Stimulated activated CD4-positive, alpha-beta T cell treated with anti-CD3 and anti-CD28 coated beads, Interleukin-15, amount 100 ng/mL, for 24 hours (primary cell): ENCODE measurements at places on chromosomes 12 and 14.

DNA sequence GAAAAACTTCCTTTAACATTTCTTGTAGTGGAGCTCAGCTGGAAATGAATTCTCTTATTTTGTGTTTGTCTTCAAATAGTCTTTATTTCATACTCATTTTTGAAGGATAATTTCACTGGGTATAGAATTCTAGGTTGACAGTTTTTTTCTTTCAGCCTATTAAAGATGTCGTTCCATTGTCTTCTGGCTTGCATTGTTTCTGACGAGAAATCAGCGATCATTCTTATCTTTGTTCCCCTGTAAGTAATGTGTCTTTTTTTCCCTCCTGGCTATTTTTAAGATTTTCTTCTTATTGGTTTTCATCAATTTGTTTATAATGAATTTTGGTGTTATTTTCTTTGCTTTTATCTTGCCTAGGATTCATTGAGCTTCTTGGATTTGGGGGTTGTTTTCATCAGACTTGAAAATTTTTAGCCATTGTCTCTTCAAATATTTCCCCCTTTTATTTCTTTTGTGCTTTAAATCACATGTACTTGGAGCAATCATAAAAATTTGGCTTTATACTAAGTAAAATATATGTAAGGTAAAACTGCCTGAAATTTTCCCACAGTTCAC, 89.4 kb downstream of the UNC79 start:
- no peak for DNase-seq

- peak; percentile 53 for DNase-seq
Observed at GRCh38 chr14:89000007-89000942, 175.8 kb downstream of the TTC8 start.

DNA sequence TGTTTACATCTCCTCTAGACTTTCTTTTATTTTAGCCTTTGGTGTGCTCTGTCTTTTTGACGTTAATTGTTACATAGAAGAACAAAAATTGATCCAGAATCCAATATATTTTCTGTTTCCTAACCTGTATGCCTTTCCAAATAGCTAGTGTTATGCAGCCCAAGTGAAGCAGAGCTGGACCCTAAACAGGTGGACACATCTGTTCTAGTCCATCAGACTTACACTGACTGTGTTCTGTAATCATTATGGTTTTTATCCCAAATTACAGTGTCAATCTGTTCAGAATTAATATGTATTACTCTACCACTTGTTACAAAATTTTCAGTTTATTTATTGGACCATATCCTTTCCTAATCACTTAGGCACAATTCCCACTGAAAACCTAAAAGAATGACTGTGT, 176.8 kb upstream of the FOXG1 start:
- no peak for DNase-seq

- DNase-seq = peak; percentile 30
Observed at GRCh38 chr14:101072945-101073597, 169.5 kb upstream of the RTL1 start.

- no peak for DNase-seq
Observed at GRCh38 chr14:35877276-35877675, 51.1 kb downstream of the BRMS1L start.

DNA sequence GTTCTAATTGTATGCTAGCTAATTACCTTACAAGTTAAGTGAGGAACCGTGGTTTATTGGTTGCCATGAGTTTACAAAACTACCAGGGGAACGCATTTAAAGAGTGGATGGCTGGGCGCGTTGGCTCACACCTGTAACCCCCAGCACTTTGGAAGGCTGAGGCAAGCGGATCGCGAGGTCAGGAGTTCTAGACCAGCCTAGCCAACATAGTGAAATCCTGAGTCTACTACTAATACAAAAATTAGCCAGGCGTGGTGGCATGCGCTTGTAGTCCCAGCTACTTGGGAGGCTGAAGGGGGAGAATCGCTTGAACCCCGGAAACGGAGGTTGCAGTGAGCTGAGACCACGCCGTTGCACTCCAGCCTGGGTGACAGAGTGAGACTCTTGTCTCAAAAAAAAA, 2.2 kb downstream of the EIF5 start:
- DNase-seq = no peak

GRCh38 chr12:114404083-114404925, 1.6 kb downstream of the TBX5 start:
- DNase-seq = no peak

- no peak for DNase-seq
Observed at GRCh38 chr12:130462558-130463274, 125.0 kb downstream of the PIWIL1 start.

GRCh38 chr14:53613404-53614253, 343.0 kb downstream of the BMP4 start:
- no peak for DNase-seq

DNA sequence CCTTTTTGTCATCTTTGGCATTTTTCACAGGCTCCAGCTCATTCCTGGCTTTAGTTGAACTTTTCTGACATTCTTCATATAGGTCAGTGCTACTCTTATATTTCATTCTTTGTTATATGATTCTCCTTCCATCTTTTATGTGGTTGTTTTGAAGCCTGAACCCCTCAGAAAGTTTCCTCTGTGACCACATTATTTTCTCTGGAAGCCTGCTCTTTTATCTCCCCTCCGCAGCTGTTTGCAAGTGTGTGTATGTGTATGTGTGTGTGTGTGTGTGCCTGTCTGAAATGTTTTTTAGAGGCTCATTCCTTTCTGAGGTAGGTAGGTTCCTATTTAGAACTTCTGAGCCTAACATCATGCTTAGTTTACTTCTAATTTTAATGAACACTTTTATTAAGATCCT, 47.6 kb downstream of the ANO4 start:
- no peak for DNase-seq

GRCh38 chr12:11584221-11584855, 65.1 kb upstream of the ETV6 start:
- no peak for DNase-seq

GRCh38 chr14:103868242-103868897, 21.0 kb upstream of the PPP1R13B start:
- no peak for DNase-seq

- DNase-seq = peak; percentile 15
Observed at GRCh38 chr12:107761502-107761904, 566 bp upstream of the PRDM4 start.

DNA sequence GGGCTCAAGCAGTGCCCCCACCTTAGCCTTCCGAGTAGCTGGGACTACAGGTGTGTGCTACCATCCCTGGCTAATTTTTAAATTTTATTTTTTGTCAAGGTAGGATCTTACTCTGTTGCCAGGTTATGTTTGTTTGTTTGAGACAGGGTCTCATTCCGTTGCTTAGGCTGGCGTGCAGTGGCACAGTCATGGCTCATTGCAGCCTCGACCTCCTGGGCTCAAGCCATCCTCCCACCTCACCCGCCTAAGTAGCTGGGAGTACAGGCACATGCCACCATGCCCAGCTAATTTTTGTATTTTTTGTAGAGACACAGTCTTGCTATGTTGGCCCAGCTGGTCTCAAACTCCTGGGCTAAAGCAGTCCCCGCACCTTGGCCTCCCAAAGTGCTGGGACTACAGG, 83.3 kb upstream of the KCNH3 start:
- DNase-seq = no peak

- DNase-seq = no peak
Observed at GRCh38 chr12:31431721-31432240, 105.8 kb upstream of the SINHCAF start.

DNA sequence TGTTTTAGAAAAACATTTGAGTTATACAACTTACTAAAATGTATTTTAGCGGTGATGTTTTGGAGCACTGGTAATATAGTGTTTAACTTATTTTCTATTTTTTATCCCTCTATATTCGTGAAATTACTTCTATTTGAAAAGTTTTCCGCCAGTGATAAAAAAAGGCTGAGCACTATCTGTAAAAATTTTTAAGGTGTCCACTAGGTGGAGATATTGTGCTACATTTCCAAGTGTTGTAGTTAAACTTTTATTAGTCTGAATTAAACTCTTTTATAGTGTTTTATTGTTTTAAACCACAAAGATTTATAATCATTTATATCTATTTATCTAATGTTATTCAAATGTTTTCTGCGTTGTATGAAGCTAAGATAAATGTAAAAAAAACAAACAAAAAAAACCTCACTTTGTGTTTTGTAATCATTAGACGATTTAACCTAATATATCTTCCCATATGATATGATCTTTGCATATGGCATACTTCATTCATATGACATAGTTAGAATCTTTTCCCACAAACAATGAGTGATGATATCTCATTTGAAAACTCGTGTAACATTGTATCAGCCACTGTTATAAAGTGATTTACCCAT, 11.8 kb downstream of the ALG10B start:
- no peak for DNase-seq

- DNase-seq = no peak
Observed at GRCh38 chr14:67646131-67646530, 26.4 kb downstream of the ARG2 start.

GRCh38 chr14:51202914-51203665, 37.0 kb upstream of the TMX1 start:
- no peak for DNase-seq

DNA sequence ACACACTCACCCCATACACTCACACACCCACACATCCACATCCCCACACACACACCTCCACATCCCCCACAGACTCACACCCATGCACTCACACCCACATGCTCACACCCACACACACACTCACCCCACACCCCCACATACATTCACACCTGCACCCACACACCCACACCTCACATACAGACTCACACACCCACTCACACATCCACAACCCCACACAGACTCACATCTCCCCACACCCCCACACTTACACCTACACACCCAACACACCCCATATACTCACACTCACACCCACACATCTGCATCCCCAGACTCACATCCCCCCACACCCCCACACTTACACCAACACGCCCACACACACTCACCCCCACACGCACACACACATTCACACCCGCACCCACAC, 171.8 kb downstream of the GLT1D1 start:
- no peak for DNase-seq

GRCh38 chr14:64502887-64503433, 678 bp downstream of the ZBTB25 start:
- DNase-seq = peak; percentile 45

- DNase-seq = no peak
Observed at GRCh38 chr14:35244542-35244941, 47.6 kb upstream of the PSMA6 start.

DNA sequence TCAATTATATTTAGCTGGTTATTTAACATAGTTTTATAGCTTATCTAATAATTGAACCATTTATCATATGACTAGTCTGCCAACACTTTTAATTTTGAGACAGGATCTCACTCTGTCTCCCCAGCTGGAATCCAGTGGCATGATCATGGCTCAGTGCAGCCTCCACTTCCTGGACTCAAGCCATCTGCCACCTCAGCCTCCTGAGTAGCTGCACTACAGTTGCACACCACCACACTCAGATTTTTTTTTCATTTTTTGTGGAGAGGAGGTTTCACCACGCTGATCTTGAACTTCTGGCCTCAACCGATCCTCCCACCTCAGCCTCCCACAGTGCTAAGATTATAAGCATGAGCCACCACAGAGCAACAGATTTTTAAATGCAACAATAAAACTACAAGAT, 151.4 kb upstream of the MDGA2 start:
- no peak for DNase-seq

DNA sequence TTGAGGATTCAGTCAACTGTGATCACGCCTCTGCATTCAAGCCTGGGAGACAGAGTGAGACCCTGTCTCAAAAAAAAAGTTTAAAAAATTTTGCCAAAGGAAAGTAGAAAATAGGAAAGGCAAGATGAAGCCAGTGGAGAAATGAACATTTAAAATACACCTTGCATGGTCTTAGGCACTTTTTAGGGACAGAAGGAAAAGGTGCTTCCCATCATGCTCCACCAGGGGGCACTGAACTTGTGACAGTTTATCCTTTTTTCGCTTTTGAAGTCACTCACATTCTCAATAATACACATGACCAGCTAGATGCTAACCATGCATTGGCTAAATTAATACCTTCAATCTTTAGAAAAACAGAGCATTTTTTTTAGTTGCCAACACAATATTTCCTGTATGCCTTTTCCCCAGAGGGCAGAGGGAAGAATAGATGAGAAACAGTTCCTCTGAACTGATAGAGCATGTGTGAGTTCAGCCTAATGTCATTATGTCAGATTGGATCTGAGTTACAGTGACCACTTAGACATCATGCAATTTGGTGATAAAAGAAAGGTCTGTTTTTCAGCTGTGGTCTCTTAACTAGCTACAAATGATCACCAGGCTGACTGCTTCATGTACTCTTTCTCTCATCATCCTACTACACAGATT, 221.8 kb upstream of the SSTR1 start:
- DNase-seq = peak; percentile 54

- no peak for DNase-seq
Observed at GRCh38 chr12:65903691-65904383, 79.6 kb downstream of the HMGA2 start.

GRCh38 chr14:77024171-77024691, 4.3 kb downstream of the IRF2BPL start:
- peak; percentile 86 for DNase-seq

DNA sequence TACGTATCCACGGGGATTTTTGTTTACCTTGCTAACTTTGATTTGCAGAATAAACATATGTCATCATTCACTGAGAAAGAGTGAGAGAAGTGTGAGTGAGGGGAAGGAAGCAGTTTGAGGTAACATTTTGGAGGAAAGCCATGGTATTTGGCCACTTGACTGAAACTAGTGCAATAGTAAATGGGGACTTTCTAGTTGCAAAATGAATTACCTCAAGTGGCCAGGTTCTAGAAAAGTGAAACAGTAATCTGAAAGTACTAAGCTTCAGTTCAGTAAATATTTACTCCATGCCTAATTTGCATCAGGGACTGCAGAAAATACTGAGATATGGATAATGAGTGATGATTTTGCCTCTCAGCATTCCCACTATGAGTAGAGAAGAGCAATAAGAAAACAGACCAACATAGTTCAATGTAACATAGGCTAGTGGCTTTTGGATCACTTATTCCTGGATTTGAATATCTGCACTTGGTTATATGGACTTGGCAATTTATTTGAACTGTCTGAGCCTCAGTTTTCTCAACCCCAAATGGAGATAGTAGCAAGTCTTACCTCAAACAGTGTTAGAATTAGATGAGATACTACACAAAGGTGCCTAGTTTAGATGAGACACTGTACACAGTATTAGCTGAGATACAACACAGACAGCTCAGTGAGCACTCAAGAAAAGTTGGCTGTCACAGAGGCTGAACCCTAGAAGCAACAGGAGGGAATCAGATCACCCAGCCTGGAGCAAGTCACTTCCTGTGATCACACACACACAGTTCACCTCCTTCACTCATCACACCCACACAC, 439.1 kb downstream of the NPAS3 start:
- DNase-seq = no peak

DNA sequence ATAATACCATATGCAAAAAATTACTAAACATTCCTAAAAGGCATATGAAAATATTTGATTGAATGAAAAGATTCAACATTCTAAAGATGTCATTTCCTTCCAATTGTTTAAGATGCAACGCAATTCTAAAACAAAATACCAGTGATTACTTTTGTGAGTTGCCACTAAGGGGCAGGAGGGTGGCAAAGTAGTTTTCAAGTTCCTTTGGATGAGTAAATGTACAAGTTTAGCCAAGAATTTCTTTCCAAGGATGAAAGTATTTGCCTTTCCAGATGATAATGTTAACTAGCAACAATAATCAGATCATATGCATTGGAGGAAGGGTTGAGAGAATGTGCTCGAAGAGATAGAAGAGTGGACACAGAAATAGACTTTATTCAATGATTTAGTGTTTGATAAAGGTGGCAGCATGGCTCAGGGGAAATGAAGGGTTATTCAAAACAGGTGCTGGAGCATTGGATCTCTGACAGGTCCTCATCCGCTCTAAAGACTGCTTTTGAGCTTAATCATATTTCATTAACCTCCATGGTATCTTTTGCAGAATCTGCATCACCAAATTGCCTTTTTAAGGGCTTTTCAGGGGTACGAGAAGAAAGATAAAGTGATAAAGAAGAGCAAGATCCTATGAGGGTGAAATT, 678.5 kb upstream of the TBX3 start:
- DNase-seq = no peak

- DNase-seq = no peak
Observed at GRCh38 chr14:83255015-83255726, 1721.5 kb upstream of the SEL1L start.
